Substantia nigra (tissue), 51 donors: ENCODE measurements at places on chromosomes 4 and X.

DNA sequence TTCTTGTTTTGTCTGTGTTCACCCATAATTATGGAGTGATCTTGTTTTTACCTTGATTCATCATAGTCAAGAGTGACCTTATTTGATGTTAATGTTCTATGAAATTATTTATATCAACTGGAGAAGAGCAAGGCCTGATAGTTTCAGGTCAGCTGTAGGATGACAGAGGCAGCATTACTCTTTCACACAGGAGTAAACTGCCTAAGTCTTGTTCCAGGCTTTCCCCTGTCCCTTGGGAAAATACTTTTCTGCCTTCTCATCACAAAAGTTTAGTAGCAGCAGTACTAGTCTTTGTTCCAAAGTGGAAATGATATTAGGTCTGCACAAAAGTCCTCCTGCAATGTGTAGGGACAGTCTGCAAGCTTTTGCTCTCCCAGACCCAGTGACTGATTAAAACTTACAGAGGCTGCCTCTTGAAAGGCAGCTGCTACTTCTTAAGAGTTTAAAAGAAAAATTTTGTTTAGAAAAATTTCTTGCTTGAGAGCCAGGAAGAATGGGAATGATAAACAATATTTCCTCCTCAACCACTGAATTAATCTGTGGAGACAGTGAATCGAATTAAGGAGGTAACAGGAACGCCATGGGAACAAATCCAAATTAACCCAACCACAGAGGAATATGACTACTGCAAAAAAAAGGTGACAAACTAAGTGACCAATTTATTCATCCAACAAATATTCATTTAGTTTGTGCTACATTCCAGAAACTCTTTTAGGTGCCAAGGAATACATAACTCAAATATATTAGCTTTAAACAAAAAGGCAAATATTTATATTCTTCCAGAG, 991.4 kb upstream of the PABPC4L start:
- DNase-seq: no peak

GRCh38 chr4:167544391-167544790, 310.1 kb upstream of the SPOCK3 start:
- no peak for DNase-seq

GRCh38 chr4:79078339-79078738, 139.1 kb upstream of the PAQR3 start:
- DNase-seq: no peak

GRCh38 chrX:129769467-129770154, 10.1 kb upstream of the SASH3 start:
- no peak for DNase-seq

GRCh38 chr4:4763822-4764557, 95.5 kb upstream of the MSX1 start:
- DNase-seq: no peak
